ENCODE measurements at places on chromosomes 6 and 20.

DNA sequence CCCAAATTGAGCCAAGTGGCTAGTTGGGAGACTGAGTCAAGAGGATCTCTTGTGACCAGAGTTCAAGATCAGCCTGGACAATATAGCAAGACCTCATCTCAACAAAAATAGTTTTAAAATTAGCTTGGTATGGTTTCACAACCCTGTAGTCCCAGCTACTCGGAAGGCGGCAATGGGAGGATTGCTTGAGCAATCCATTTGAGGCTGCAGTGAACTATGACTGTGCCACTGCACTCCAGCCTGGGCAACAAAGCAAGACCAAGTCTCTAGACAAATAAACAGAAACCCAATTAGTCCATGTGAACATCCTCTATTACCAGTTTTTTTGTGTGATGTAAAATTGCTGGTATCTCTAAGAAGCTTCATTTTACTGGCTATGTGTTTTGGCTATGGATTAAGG is 106.2 kb downstream of the TULP4 start:
- DNase-seq, result no peak

GRCh38 chr20:60687213-60687612 is 564.8 kb upstream of the CDH4 start:
- no peak for DNase-seq

- DNase-seq, result no peak
Measured at GRCh38 chr20:23159947-23160318, 73.8 kb upstream of the CD93 start.

DNA sequence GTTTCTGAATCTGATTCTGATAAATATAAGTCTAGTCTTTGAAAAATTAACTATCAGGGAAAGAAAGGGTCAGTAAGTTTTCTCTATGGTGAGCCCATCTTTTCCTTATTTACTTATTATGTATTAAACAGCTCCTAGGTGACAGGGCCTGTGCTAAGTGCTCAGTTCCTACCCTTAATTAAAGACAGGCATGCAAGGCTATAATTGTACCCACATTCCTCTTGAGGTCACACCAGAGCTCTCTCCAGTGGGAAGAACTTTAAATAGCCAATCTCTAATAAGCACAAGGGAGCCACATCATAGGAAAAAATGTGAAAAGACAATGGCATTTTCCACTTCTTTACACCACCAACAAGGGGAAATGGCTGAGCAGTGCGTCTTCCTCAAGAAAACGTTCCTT is 421.8 kb upstream of the SLC35B3 start:
- no peak for DNase-seq

- DNase-seq, result no peak
Measured at GRCh38 chr20:3730803-3731672, 1.4 kb upstream of the HSPA12B start.

DNA sequence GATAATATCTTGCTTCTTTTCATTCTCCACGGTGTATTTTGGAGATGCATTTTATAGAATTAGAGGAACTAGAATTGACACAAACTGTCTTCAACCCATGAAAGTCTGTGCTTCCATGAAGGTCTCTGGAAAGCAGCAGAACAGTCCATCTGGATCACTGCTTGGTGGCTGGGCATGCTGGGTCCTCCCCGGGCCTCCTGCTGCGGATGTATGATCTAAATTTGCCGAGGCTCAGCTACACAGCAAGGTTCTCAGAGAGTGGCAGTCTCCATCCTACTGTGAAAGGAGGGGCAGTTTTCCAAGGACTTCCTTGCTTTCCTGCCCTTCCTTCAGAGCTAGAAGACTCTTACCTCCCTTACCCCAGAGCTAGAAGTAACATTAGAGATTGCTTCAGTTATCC is 15.1 kb downstream of the PKIG start:
- no peak for DNase-seq

DNA sequence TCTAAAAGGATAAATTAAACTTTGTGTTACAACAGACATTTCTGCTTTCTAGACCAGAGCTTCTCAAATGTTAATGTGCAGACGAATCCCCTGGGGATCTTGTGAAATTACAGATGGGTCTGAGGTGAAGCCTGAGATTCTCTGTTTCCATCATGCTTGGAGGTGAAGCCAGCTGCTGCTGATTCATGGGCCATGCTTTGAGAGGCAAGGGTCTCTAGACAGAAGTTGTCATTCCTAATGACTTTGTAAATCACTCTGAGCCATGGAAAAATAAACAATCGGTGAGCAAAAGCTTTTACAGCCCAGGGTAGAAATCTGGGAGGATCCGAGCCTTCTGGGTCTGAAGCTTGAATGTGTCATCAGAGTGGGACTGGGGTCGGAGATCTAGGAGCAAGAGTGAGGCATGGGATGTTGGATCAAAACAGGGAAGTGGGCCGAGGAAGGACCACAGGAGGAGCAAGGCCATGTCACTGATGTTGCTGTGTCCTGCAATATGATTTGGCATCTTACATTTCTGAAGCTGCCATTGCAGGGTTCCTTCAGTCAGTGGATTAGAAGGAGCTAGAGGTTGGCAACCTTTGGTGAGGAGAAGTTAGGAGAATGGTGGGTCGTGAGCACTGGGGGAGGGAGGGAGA is 77.3 kb downstream of the TRMT11 start:
- no peak for DNase-seq

DNA sequence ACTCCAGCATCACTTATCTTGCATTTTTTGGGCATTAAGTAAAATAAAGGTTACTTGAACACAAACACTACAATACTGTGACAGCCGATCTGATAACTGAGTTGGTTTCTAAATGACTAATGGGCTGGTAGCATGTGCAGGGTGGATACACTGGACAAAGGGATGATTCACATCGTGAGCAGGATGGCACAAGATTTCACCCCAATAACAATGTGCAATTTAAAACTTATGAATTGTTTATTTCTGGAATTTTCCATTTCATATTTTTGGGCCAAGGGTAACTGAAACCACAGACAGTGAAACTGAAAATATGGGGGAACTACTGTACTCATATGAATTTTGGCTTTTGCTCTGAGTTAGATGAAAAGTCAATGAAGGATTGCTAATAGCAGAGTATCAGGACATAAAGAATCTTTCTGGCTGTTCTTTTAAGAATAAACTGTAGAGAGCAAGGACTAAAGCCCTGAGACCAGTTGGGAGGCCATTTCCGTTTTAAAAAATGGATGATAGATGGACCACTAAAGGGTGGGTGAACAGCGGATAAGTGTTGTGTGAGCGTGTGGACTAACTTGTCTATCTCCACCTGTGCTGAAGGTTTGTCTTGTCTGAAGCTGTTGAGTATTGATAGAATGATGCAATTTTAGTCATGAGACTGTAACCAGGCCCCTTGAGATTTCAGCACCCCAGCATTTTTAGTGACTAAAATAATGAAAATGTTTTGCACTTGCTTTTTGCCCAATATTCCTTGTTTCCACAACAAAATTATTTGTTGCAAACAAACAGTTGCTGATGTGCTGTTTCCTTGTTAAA is 8.2 kb downstream of the SPINT3 start:
- no peak for DNase-seq

DNA sequence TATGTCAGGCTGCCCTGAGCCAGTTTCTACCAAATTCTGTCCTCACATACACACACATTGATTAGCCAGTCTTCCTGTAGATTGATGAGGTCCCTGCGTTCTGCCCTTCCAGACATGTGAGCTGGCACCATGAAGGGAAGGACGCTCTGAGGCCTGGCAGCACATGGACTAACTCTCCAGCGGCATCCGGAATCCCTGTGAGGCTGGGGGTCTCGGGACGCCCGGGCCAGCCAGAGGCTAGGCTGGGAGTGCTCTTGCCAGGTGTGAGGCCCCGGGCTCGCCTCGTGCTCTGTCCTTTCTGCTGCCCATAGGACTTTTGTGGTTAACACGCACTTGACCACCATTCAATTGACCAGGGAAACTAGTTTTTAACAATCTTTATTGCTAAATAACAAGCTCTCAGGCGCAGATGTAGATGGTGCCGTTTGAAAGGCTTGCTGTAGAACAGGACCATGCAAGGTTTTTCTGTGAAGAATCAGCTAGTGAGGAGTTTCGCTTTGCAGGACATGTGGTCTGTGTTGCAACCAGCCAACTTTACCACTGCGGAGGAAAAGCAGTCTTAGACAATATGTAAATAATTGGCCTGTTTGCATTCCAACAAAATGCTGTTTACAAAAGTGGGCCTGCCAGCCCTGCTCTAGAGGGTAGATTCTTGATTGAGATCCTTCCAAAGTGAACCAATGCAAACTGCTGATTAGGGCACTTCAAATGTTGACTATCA is 29.3 kb downstream of the FOXF2 start:
- DNase-seq, result no peak

DNA sequence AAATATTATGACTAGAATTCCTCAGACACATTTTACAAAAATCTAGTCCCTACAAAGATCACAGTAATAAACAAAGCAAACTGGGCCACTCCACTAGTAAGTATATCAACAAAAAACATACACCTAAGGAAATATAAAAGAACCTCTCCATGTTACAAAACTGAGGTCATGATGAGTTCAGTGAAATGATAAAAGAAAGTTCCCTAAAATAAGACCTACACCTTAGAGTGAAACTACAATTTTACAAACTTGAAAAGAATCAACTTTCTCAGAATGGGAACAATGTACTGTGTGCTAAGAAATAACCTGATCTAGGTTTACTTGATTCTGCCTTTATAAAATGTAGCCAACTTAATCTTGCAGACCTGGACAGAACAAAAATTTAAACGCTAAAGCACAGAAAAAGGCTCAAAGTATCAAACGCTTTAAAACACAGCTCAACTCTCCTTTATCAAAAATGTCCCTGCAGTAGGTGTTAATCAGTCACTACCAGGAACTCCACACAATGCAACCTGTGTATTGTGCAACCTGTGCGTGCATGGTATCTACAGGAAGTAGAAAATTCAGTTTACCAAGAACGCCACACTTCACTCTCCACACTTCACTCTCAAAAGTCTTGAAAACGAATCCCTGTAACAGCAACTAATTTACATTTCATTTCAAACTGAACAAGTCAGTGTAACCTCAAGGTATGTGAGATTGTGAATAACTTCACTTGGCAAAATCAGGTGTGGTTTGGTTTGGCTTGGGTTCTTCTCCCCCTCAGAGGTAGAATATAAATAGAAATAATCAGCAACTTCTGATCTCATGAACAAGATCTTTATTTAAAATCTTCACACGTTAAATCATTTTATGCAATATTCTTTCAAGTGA is 1.8 kb downstream of the RALGAPA2 start:
- no peak for DNase-seq

GRCh38 chr6:134175532-134176263 is 123.3 kb upstream of the SLC2A12 start:
- peak; percentile 60 for DNase-seq

- no peak for DNase-seq
Measured at GRCh38 chr6:83917001-83917400, 57.5 kb downstream of the CYB5R4 start.

DNA sequence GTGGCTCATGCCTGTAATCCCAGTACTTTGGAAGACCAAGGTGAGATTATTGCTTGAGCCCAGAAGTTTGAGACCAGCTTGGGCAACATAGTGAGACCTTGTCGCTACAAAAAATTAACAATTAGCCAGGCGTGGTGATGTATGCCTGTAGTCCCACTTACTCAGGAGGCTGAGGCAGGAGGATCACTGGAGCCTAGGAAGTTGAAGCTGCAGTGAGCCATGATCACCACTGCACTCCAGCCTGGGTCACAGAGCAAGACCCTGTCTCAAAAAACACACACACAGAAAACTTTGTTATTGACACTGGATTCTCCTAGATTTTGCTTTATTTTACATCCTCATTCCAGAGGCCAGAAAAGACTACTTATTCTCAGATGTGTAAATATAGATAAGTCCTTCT is 9.5 kb upstream of the REV3L start:
- DNase-seq, result no peak

DNA sequence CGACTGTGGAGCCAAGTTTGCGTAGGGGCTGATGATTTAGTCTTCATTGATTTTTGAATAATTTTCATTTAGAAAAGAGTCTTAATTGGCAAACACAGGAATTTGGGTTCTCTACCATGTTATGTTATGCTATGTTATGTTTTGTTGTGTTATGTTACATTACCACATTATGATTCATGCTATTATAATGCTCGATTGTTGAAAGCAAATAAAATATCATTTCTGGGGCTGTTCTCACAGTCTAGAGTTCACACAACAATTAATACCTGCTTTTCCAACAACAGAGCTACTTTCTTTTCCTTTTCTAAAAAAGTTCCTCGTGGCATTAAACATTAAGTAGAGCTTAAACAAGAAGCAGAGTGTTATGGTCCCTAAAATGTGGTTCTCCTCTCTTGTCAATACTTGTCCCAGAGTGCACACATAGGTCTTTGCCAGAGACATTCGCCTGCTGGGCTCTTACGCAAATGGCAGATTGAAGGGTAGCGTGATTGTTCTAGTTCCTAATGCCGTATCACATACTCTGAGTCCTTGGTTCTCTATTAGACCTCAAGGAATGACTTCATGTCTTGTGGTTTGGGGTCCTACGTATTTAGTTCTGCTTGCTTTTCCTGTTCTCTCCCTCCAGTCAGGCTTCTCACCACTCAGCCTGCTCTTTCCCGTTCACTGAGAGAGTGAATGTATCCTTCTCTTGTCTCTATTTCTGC is 370.3 kb downstream of the CD109 start:
- DNase-seq, result no peak

DNA sequence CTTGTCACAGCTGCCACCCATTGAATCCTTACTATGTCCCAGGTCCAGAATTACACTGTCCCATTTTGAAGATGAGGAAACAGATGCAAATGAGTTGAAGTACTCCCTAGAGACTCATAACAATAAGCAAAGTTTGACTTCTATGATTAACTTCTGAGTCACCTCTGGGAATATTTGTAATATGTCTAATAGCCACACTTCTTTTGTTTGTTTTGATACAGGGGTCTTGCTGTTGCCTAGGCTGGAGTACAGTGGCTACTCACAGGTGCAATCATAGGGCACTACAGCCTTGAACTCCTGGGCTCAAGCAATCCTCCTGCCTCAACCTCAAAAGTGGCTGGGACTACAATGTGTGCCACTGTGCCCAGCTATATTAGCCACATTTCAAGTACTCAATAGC is 11.4 kb upstream of the SOX12 start:
- no peak for DNase-seq

- no peak for DNase-seq
Measured at GRCh38 chr6:89356642-89357170, 4.2 kb upstream of the UBE2J1 start.

DNA sequence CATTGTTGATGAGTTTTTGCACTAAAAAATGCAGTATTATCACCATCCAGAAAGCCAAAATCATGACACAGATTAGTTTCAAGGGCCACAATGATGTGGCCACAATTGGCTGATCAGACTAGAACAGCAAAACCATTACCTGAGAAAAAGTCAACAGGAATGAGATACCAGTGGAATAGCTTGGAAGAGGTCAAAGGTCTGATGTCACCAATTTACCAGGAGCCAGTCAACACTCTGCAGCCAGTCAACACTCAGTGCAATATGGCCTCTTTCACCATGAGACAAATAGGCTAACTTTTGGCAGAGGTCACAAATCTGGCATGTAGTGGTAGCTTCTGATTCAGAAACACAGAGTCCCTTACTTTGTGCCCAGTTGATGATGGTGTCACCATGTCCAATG is 7.5 kb upstream of the ASIP start:
- DNase-seq, result no peak

Data from stromal cell of bone marrow (primary cell).